ENCODE measurements at places on chromosomes 7 and 10.

DNA sequence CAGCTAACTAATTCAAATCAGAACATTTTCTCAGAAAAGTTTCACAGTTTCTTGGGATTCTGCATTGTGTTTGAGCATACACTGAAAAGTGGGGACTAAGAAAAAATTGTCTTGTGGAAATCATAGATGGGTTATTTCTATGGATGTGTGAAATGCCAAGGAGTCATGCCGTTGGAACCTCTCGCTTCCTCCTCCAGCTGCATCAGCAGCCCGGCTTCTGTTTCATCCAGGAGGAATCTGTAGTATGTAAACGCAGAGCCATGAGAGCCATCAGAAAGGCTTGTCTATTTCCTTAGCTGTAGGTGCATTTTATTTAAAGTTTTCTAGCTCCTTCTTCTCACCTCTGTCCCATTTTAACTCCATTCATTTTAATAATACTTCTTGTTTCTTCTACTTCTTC, 1144.1 kb downstream of the GATA3 start:
- DNase-seq = no peak

GRCh38 chr7:47757921-47758411, 176.1 kb upstream of the TNS3 start:
- DNase-seq = no peak

- no peak for DNase-seq
Measured at GRCh38 chr7:1404898-1405548, 54.2 kb downstream of the MICALL2 start.

DNA sequence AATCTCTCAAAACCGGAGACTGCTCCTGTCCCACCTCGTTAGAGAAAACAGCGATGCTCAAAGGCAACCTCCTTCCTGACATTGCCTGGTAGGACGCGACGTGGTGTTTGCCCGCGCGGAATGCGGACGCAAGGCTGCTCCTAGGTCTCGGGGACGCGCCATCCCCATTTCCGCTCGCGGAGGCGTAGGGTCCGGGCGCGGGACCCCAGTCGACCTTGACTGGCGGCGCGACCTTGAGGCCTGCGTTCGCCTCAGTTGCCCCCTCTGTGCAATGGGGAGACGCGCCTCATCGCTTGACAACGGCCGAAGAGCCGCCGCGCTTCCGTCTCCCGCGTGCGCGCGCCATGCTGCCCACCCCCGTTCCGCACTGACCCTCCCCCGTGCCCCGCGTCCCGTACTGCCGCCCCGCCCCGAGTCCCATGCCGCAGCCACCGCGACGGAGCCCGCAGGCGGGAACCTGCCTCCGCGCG, 412 bp upstream of the PPIA start:
- peak; percentile 59 for DNase-seq

DNA sequence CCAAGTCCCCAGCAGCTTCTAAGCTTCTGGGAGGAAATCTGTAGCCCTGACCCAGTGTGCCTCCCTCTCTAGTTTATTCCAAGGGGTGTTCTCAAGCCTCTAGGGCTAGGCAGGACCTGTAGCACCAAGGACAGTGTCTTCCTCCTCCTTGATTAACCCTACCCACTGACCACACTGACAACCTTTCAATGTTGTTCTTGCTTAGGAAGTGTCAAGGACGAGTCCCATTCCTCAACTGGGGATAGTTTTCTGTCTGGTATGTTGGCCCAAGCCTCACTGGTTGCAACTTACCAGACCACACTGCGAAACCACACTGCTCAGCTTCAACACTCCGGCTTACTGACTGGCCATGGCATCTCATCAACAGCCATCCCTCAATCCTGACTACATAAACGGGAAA, 100.0 kb downstream of the RNF216 start:
- no peak for DNase-seq

- DNase-seq = no peak
Measured at GRCh38 chr10:15333909-15334649, 37.0 kb downstream of the FAM171A1 start.

DNA sequence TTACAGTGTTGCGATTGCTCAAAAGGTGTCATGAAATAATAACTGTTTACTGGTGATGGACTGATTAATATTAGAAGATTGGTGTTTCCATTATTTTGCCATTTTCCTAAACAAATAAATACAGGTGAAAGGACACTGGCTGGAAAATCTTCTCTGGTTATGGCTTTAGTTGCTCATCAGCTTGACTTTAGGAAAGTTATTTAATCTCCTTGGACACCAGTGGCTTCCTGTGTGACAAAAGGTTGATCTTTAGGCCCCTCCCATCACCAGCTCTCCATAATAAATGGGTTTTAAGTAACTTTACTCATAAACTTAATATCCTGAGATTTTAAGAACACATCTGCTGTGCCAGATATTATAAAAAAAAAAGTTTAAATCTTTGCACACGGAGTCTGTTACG, 737 bp downstream of the CABCOCO1 start:
- DNase-seq = no peak

DNA sequence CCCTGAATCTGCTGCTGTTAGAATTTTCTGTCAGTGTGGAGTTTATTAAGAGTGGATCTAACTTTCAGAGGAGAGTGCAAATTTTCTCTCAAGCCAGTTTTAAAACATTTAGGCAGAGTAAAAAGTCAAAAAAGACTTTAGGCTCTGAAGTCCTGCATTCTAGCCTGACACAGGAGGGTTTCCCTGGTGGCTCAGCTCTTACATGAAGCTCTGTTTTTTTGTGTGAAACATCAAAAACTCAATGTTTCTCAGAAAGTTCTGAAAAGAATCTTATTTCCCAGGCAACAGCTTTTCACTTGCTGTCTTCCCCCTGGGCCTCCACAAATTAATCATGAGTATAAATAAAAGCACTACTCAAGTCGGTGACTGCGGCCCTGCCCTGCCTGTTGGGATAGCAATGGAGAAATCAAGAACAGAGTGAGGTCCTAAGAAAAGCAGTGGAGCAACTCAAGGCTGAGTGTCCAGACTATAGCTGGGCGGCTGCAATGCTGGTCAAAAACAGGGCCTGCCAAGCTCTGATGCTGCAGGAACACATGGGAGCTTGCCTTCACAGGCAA, 22.3 kb upstream of the WDR11 start:
- no peak for DNase-seq

DNA sequence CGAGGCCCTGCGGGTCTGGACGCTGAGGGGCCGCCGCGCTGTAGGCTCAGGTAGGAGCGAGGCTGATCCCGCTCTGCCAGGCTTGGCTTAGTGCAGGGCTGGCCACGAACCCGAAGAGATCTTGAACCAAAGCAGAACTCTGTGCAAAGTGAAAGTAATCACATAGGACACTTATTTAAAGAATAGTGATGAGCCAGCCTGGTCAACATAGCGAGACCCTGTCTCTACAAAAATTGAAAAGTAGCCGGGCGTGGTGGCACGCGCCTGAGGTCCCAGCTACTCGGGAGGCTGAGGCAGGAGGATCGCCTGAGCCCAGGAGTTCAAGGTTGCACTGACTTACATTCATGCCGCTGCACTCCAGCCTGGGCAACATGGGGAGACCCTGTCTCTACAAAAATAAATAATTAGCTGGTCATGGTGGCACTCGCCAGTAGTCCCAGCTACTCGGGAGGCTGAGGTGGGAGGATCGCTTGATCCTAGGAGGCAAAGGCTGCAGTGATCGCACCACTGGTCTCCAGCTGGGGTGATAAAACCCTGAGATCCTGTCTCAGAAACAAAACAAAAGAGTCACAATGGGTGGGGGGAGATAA, 541 bp downstream of the ZSCAN25 start:
- no peak for DNase-seq

DNA sequence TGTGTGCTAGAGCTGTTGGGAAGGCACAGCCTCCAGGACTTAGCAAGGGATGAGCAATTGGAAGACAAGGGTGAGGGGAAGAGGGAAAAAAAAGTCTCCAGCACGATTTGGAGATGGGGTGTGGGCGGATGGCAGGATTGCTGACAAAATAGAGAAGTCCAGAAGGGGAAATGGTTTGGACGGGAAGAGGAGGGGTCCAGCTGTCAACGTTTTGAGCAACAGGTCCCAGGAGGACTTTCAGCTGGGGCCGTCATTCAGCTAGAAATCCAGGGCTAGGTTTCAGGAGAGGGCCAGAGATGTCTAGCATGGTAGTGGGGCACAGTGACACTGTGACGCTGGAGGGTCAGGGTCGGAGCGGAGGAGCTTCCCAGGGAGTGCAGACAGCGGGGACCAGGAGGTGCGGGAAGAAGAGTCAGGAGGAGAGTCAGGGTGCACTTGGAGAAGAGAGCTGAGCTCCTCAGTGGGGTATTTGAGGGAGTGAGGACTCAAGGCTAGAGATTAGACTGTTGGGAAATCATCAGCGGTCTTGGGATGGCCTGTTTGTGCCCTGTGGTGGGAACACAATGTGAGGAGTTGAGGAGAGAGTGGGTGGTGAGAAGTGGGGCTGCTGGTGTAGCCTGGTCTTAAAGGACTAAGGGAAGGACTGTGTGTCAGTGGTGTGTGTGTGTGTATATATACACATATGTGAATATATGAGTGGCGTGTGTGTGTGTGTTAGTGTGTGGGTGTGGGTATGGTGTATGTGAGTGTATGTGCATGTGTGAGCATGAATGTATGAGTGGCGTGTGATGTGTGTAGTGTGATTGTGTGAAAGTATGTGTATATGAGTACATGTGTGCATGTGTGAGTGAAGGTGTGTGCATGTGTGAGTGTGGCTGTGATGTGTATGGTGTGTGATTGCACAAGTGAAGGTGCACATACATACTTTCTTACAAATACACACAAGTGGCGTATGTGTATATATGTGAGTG, 3.8 kb downstream of the ZYX start:
- no peak for DNase-seq

GRCh38 chr10:43056568-43057011, 20.3 kb upstream of the RET start:
- no peak for DNase-seq

- no peak for DNase-seq
Measured at GRCh38 chr10:80160361-80161320, 28.1 kb downstream of the PLAC9 start.

DNA sequence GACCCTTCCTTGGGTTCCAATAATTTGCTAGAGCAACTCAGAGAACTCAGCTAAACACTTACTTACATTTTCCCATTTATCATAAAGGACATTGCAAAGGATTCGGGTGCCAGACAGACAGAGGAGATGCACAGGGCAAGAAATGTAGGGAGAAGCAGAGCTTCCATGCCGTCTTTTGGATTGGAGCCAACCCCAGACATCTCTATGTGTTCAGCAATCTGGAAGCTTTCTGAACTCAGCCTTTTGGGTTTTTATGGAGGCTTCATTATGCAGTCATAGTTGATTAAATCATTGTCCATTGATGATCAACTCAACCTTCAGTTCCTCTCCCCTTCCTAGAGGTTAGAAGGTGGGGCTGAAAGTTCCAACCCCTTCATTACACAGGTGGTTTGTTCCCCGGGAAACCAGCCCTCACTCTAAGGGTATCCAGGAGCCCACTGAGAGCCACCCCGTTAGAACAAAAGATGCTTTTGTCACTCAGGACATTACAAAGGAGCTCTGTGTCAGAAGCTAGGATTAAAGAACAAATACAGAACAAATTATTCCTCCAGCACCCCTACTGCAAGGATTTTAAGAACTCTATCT, 211.9 kb upstream of the VSTM2A start:
- no peak for DNase-seq

- no peak for DNase-seq
Measured at GRCh38 chr7:70142247-70142932, 544.1 kb downstream of the AUTS2 start.

GRCh38 chr7:135898226-135898625, 78.9 kb downstream of the MTPN start:
- no peak for DNase-seq

- no peak for DNase-seq
Measured at GRCh38 chr10:43201545-43202131, 63.4 kb downstream of the CSGALNACT2 start.

DNA sequence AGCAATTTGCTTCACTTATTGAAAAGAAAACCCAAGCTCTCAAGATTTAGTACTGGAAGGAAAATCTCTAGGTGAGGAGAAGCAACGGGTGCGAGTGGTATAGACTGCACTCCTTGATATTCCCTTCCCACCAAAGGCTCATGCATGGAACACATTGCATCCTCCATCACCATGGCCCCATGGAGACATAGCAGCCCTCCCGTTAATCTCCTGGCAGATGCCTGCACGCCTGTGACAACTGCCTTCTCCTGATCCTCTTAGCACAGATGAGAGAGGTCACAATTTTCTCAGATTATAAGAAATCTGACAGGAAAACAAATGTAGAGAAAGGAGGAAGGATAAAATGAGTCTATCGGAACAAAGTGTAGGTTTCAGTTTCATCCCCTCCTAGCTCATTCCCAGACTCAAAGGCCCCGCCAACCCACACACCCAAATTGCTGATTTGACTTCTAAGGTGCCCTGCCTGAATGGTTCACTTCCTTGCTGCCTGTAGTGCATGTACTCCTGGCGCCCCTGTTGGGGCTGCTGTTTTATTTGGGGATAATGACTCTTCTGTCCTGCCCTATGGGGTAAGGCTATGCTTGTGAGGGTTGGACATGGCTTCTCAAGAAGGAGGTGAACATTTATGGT, 50.0 kb downstream of the PLXNA4 start:
- DNase-seq = no peak

DNA sequence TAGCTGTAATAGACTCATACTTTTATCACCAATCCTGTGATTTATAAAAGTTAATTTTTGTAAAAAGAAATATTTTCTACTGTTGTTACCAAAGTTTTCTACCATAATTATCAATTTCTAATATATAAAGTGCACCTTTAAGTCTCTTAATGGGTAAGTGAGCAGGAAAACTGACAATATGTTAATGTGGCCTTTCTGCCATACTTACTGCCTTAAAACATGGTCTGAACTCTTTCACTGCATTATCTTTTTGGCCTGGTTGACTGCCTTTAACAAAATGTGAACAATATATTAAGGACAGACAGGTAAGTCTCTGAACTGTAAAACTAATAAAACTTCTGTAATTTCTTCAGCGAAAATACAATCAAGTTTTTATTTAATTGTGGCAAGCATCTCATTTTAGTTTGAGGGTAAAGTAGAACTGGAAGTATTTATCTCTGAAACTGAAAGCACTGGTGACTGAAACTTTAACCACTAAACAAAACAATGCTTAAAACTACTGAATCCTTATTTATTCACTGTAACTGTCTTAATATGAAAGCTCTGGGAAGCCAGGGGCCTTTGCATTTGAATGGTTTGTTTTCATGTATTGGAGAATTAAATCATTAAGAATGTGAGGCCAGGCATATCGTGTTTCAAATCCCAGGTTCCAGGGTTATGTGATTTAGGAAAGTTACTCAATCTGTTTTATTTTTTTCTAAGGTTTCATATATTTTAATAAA, 948.8 kb upstream of the POT1 start:
- DNase-seq = no peak
